ENCODE measurements at places on chromosomes 6 and 20.
A peak's percentile ranks its signal among the peaks of the same experiment; 100 is the strongest.

DNA sequence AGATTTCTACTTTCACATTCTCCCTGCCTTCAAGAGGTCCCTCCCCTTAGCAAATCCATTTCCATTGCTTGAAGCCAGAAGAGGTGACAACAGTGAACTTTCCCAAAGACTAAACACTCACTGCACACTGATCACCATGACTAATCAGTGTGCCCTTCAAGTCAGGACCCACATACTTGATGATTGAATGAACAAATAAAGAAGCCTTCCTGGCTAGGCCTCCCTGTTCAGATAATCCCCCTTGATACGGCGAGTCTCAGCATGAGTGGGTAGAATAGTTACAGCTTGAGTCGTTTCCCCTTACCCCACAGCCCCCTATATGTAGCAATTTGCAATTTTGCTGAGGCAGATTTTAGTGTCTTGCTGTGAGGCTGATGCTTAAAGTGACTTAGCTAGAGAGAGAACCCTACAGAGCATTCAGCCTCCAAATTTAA is 102.2 kb downstream of the UNC5CL start:
- no peak for DNase-seq

DNA sequence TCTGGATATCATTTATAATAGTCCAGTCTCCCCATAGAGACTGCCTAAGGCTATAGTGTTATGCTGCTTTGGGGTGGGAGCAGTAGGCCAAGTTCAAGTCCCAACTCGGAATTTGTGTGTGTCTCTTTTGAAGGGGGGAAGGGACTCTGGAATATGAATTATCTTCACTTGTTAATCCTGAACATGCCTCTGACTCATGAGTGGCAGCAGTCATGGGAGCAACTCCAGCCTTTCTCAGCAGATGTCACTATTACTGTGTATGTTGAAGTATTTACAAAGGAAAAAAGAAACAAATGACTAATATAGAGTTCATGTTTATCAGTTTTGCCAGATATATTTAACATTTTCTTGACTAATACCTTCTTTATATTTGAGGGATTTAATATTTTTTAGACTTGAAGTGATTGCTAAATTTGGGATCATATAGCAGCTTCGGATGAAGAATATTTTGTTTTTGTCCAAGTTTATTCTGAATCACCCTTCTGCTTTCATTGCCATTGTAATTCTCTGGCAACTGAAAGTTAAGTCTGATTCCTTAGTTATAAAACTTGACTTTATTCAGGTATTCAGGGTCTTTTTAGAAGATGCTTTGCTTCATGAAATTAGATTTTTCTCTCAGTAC is 23.4 kb downstream of the FAM217A start:
- DNase-seq = peak; percentile 52

- no peak for DNase-seq
These were observed 1.9 kb downstream of the HEBP2 start for GRCh38 chr6:138405816-138406413.

- DNase-seq = no peak
These were observed 7.4 kb downstream of the SLC12A5 start for GRCh38 chr20:46036370-46036769.

- DNase-seq = no peak
These were observed 116.8 kb downstream of the OTOR start for GRCh38 chr20:16864963-16865362.

GRCh38 chr6:20680697-20681165 is 146.5 kb downstream of the CDKAL1 start:
- peak; percentile 31 for DNase-seq

Measured in suppressor macrophage treated with lipopolysaccharide for 4 hours (primary cell).